ENCODE measurements at places on chromosomes 2 and 18. TPM values are rescaled to one million over a fixed set of nuclear protein-coding genes. Genes with fewer than 3 reads are reported as not detected.

ANTXR1 gene
- 54.3 TPM for total RNA-seq

GRCh38 chr2:28490558-28490957, 5.3 kb upstream of the PLB1 start:
- no peaks in the 10 kb centered on the region for H3K27me3 ChIP-seq
- H3K27ac ChIP-seq: no peak overlapping the region
- no peaks in the 10 kb centered on the region for H3K36me3 ChIP-seq
- no peak for DNase-seq

DNA sequence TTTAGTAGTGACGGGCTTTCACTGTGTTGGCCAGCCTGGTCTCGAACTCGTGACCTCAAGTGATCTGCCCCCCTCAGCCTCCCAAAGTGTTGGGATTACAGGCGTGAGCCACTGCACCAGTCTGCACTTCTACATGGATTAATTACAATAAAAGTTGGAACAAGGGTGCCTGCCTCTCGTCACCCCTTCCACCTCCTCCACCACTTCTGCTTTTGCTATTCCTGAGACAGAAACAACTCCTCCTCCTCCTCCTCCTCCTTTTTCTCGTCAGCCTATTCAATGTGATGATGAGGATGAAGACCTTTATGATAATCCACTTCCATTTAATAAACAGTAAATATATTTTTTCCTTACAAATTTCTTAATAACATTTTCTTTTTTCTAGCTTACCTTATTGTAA, 35.2 kb downstream of the SRBD1 start:
- no peaks in the 10 kb centered on the region for H3K27me3 ChIP-seq
- DNase-seq: peak; percentile 18
- no peak overlapping the region for H3K27ac ChIP-seq
- H3K36me3 ChIP-seq: peaks cover 22% of the 10 kb centered on the region
- no peaks in the 10 kb centered on the region for H3K4me1 ChIP-seq

- H3K4me3 ChIP-seq: no peak overlapping the region
- peaks cover 34% of the 10 kb centered on the region for H3K4me1 ChIP-seq
- H3K27ac ChIP-seq: no peak overlapping the region
- H3K27me3 ChIP-seq: no peaks in the 10 kb centered on the region
- DNase-seq: no peak
Observed at GRCh38 chr2:235000426-235001236, 48.8 kb downstream of the SH3BP4 start.

GRCh38 chr18:13266218-13267100, 47.9 kb downstream of the LDLRAD4 start:
- H3K4me3 ChIP-seq: no peak overlapping the region
- peaks cover 36% of the 10 kb centered on the region for H3K4me1 ChIP-seq
- DNase-seq: peak; percentile 68
- H3K36me3 ChIP-seq: no peaks in the 10 kb centered on the region
- no peaks in the 10 kb centered on the region for H3K27me3 ChIP-seq

CD8B2 gene
- total RNA-seq: 0.21 TPM

- H3K36me3 ChIP-seq: no peaks in the 10 kb centered on the region
- no peaks in the 10 kb centered on the region for H3K27me3 ChIP-seq
- H3K4me3 ChIP-seq: no peak overlapping the region
- no peak for DNase-seq
Observed at GRCh38 chr2:48943436-48943835, 187.9 kb upstream of the LHCGR start.

DNA sequence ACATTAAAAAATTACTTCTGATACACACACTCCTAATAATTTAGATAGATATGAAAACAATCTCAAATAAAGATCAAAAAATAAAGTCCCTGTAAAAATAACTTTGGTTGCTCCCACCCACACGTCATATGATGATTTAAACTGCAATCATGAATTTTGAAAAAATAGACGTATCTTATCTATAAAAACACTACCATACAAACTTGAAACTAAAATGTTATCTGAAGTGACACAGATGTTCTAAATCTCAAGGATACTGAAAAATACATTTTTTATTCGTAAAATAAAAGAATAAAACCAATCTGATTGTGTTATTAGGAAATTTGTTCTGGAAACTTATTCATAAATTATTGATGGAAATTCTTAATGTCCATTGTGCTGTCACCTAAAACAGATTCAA, 8.1 kb upstream of the BOLA3 start:
- H3K4me1 ChIP-seq: no peaks in the 10 kb centered on the region
- DNase-seq: no peak
- no peak overlapping the region for H3K4me3 ChIP-seq
- peaks cover 95% of the 10 kb centered on the region for H3K36me3 ChIP-seq
- no peak overlapping the region for H3K27ac ChIP-seq

GRCh38 chr2:3134026-3134571, 243.5 kb downstream of the EIPR1 start:
- no peaks in the 10 kb centered on the region for H3K27me3 ChIP-seq
- no peaks in the 10 kb centered on the region for H3K36me3 ChIP-seq
- H3K4me1 ChIP-seq: no peaks in the 10 kb centered on the region
- H3K4me3 ChIP-seq: no peak overlapping the region
- no peak for DNase-seq

GRCh38 chr2:62920070-62920469, 130.6 kb upstream of the OTX1 start:
- no peaks in the 10 kb centered on the region for H3K36me3 ChIP-seq
- no peak overlapping the region for H3K4me3 ChIP-seq
- no peaks in the 10 kb centered on the region for H3K27me3 ChIP-seq
- no peak overlapping the region for H3K27ac ChIP-seq
- no peaks in the 10 kb centered on the region for H3K4me1 ChIP-seq
- no peak for DNase-seq

- no peaks in the 10 kb centered on the region for H3K27me3 ChIP-seq
- no peaks in the 10 kb centered on the region for H3K4me1 ChIP-seq
- H3K27ac ChIP-seq: no peak overlapping the region
- no peaks in the 10 kb centered on the region for H3K36me3 ChIP-seq
Observed at GRCh38 chr2:236689981-236690380, 120.4 kb downstream of the ACKR3 start.

KLHL29 gene
- total RNA-seq: 12.9 TPM
